Fibroblast of skin of scalp (primary cell): ENCODE measurements at places on chromosomes 3 and 15.

DNA sequence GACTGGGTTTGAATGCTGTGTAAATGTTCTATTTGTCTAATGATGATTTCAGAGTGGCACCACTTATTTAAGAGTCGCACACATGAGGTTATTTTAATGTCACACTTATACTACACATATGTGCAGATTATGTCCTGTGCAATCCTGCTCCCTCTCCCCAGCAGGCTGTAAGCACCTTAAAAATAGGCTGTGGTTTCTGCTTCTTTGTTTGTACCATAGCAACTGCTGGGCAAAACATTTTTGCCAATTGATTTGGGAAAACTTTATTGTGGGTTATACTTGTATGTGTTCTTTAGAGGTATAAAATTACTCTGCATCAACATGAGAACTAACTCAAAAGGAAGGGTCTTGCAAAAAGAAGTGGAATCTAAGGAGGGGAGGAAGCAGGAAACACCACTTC is 318.5 kb downstream of the NTRK3 start:
- DNase-seq, result no peak

GRCh38 chr3:188085584-188086560 is 68.1 kb upstream of the LPP start:
- DNase-seq, result no peak

DNA sequence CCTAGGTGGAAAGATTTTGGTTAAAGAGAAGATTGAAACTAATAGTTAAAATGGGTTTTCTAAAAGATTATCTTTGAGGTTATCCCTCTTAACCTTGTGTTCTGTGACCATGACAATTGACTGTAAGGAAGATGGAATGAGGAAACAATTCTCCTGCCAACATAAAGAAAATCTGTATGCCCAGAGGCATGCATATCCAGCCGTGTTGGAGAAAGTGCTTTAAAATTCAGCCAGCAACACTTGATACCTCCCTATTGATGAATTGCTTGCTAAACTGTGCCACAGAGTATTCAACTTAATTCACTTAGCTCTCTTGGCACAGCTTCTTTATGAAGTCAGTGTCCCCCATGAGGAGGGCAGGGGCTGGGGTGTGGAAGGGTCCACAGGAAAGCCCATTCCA is 203.5 kb downstream of the UBE2E2 start:
- DNase-seq, result peak; percentile 12

GRCh38 chr3:148790370-148790769 is 37.2 kb upstream of the CPB1 start:
- no peak for DNase-seq

GRCh38 chr15:44633603-44634002 is 29.9 kb downstream of the SPG11 start:
- peak; percentile 50 for DNase-seq

GRCh38 chr3:189809583-189809982 is 178.4 kb downstream of the TP63 start:
- DNase-seq, result no peak
